ENCODE measurements at places on chromosomes 3 and 15.
A peak's percentile ranks its signal among the peaks of the same experiment; 100 is the strongest.

- no peak for DNase-seq
Measured at GRCh38 chr3:45558431-45558830, 36.1 kb upstream of the LIMD1 start.

- no peak for DNase-seq
Measured at GRCh38 chr15:69071260-69071659, 56.8 kb downstream of the NOX5 start.

- peak; percentile 69 for DNase-seq
Measured at GRCh38 chr3:48425281-48425812, 4.5 kb downstream of the PLXNB1 start.

DNA sequence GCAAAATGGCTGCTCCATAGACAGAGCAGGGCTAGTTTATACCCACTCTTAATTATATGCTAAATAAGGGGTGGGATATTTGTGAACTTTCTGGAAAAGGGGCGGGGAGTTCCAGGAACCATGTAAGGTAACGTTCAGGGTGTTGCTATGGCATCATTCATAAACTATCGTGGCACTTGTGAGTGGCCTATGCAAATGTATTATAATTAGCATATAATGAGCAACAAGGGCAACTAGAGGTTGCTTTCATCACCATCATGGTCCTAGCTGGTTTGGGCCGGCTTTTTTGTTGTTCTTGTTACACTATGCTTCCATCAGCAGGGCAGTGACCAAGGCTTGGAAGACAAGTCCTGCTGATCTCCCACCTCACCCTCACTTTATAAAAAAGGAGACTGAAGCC lies 43.2 kb upstream of the FGD5 start:
- no peak for DNase-seq

GRCh38 chr3:122025296-122025695 lies 3.2 kb upstream of the ILDR1 start:
- no peak for DNase-seq

DNA sequence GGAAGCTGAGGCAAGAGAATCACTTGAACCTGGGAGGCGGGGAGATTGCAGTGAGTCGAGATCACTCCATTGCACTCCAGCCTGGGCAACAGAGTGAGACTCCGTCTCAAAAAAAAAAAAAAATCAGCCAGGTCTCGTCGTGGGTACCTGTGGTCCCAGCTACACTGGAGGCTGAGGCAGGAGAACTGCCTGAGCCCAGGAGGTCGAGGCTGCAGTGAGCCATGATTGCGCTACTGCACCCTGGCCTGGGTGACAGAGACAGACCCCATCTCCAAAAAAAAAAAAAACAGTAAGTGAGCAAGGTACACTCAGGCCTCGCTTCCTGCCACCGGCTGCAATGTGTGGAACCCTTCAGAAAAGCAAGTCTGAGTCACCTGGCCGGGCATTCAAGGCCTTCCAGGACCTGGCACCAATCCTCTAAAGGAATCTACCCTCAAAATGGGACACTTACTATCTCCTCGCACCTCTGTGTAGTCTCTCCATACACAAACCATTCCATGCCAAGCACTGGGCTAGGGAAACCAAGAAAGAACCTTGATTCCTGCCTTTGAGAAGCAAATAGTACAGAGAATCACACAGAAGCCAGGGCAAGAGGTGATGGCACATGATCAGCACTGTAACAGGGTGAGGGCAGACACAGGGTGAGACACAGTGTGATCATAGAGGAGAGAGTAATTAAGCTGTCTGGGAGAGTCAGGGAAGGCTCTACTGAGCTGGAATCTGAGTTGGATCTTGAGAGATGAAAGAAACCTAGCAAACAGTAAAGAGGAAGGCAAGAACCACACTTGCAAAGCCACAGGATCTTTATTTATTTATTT lies 9.7 kb downstream of the SCAMP2 start:
- peak; percentile 13 for DNase-seq

- DNase-seq, result no peak
Measured at GRCh38 chr3:66106788-66107187, 68.1 kb upstream of the MAGI1 start.

DNA sequence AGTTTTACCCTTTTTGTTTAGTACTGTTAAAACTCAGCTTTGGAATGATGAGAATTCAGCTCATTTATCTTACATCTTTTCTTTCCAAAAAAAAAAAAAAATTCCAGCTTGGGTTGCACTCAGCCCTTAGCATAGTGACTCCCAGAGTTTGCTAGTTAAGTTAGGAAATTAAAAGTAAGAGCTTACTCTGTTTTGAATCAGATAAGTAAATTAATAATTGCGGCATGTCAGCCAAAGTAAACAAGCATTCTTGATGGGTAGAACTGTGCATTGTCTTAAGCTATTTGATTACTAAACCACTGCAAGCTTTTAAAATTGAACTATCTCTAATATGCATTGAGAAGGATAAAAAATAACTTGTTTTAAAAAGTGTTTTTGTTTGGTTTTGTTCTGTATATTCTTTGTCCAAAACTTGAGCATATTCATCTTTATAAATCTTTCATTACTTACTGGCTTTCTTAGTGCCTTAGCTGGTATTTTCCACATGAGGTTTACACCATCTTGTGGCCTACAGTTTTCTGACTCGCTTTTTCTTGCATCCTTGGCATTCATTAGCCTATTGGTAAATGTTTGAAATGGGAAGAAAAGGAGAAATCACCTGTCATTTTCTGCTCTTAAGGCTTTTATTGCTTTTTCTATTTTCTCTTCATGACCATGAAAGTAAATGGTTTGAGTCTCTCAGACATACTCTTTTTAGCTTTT lies 107.6 kb downstream of the FILIP1L start:
- no peak for DNase-seq

DNA sequence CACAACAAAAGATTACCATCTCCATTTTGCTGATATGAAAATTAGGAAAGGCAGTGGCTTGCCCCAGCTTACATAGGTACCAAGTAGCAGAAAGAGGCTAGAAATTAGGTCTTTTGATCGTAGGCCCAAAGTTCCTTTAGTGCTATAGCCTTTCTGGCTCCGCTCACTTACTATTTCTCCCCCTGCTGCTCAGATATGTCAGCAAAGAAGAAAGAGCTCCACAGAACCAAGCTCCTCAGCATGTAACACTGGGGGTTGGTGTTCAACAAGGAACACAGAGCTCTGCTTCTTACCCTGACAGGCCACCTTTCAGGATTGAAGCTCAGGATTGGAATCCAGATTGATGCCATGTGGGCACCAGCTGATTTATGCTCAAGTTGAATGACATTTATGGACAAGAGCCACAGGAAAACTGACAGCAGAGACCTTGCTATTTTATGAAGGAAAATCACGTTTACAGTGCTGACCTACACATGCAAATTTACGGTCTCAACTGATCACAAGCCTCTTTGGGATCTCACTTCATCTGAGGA lies 6.1 kb upstream of the IL12A start:
- DNase-seq, result no peak

DNA sequence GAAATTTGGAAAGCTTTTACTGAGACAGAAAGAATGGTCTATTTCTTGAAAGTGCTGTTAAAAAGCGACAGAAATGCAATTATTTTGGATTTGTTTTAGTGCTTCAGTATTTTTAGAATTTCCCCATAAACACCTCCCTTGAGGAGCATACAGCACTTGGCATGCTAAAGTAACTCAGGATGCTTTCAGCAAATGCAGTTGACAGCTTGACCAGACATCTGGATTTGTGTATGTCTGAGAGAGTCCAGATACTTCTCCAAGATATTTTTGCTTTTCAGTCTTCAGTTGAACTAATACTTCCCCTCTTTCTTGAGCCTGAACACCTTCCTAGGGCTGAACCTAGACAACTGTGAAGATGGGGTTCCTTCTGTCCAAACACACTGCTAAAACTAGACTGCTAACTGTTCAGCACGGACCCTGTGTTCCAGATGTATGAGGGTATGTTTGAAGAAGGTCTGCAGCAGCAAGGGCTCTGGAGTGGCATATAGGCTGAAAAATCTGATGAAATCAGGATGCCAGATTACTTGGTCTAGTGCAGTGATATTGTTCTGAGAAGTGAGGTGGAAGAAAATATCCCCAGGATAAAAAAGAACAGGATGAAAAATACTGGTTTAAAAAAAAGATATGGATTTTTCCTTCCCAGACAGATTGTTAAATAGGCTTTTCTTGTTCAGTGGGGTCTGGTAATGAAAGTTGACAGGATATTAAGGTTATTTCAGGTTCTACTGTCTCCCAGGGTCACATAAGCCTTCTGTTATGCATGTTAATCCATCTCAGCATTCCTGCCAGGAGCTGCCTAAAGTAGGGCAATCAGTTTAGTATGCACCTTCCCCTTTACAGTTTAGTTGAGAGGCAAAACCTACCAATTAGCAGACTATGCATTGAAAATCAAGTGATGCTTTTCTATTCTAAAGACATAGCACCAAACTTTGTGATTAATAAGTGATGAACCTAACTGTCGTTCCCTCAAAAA lies 516.9 kb upstream of the TBL1XR1 start:
- DNase-seq, result no peak

DNA sequence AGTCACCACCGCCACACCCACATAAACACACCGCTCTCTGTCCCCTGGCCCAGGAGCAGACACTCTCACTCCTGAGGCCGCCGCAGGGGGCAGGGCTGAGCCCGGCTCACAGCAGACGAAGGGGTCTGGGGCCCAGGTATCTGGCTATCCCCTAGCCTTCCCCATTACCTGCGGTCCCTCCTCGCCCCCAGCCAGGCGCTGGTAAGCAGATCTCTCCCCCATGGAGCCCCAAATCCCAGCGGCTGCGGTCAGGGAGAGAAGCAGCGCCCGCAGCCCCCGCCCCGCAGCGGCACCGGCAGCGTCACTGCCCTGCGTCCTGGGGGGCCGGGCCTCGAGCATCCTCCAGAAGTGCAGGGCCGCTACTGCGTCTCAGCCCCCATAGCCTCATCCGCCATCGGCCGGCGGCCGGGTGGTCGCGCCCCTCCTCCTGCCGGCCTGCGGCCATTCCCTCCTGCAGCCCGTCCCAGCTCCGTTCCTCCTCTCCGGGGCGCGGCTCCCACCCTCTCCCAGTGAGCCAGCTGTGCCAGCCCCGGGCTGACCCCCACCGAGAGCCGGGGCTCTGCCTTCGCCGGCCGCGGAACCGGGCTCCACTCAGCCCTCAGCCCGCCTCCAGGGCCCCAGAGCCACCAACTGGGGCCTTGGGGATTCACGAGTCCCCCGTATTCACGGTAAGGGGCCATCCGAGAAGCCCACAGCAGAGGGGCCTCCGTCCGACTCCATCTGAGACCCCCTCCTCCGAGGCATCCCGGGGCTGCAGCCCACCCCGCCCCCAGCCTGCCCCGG lies 13.1 kb downstream of the TNK2 start:
- DNase-seq, result peak; percentile 73

GRCh38 chr3:9331171-9331570 lies 31.7 kb upstream of the THUMPD3 start:
- no peak for DNase-seq
